ENCODE measurements at places on chromosomes 5 and 9. TPM values are rescaled to one million over a fixed set of nuclear protein-coding genes. Genes with fewer than 3 reads are reported as not detected.
A peak's percentile ranks its signal among the peaks of the same experiment; 100 is the strongest.

DNA sequence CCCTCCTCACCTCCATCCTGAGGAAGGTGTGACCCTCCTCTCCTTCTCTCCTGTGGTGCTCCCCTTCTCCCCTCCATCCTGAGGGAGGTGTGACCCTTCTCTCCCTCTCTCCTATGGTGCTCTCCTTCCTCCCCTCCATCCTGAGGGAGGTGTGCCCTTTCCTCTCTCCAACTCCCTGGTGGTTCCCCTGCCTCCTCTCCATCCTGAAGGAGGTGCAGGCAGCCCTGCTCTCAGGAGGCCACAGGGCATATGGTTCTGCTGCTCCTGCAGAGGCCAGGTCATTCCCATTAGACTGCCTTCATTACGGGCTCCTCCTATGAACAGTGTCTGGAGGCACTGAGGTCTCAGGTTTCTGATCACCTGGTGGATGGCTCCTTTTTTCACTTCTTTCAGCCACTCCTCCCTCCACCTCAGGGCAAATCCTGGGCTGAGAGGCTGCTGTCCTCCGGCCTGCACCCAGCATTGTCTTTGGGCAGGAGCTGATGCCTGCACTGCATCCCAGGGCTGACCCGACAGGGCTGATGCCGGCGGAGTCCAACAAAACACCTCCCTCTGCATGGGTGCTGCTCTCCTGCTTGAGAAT lies 197.1 kb downstream of the MED10 start:
- DNase-seq, result no peak
- H3K4me1 ChIP-seq, result no peaks in the 10 kb centered on the region
- H3K4me3 ChIP-seq, result no peak overlapping the region

DND1 gene
- total RNA-seq, result 3.5 TPM

ADGRV1 gene
- total RNA-seq, result 12.4 TPM

- H3K27ac ChIP-seq, result peak overlapping the region; percentile 46
- H3K27me3 ChIP-seq, result no peaks in the 10 kb centered on the region
- peaks cover 60% of the 10 kb centered on the region for H3K36me3 ChIP-seq
- H3K4me1 ChIP-seq, result peaks cover 64% of the 10 kb centered on the region
Observed at GRCh38 chr9:113583511-113584427, 120.2 kb downstream of the RGS3 start.

NUTM2G gene
- total RNA-seq, result not detected

- H3K27me3 ChIP-seq, result peaks cover 3% of the 10 kb centered on the region
- H3K4me1 ChIP-seq, result peaks cover 3% of the 10 kb centered on the region
- DNase-seq, result no peak
- H3K4me3 ChIP-seq, result no peak overlapping the region
Observed at GRCh38 chr5:71752441-71753190, 33.5 kb downstream of the CARTPT start.

DNA sequence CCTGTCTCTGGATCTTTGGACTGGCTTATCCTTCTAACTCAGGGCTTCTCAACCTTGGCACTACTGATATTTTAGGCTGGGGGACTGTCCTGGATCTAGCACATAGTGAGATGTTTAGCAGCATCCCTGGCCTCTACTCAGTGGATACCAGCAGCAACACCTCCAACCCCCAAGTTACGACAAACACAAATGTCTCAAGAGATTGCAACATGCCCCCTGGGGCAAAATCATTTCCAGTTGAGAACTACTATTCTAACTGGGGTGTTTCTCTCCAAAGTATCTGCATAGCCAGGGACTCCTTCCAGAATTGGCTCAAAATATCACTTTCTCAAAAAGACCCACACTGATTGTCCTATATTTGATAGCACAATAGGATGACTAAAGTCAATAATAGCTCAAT lies 7.2 kb upstream of the TLR4 start:
- no peaks in the 10 kb centered on the region for H3K4me1 ChIP-seq
- DNase-seq, result no peak
- no peak overlapping the region for H3K4me3 ChIP-seq
- no peaks in the 10 kb centered on the region for H3K27me3 ChIP-seq
- H3K36me3 ChIP-seq, result no peaks in the 10 kb centered on the region

GRCh38 chr5:74660873-74661272 lies 20.3 kb upstream of the ENC1 start:
- H3K27me3 ChIP-seq, result peaks cover 36% of the 10 kb centered on the region
- no peak overlapping the region for H3K27ac ChIP-seq
- no peaks in the 10 kb centered on the region for H3K36me3 ChIP-seq
- H3K4me1 ChIP-seq, result no peaks in the 10 kb centered on the region
- no peak overlapping the region for H3K4me3 ChIP-seq

GRCh38 chr5:87850843-87851242 lies 417.8 kb downstream of the TMEM161B start:
- H3K36me3 ChIP-seq, result no peaks in the 10 kb centered on the region
- no peak for DNase-seq
- H3K27me3 ChIP-seq, result no peaks in the 10 kb centered on the region
- no peaks in the 10 kb centered on the region for H3K4me1 ChIP-seq
- no peak overlapping the region for H3K4me3 ChIP-seq

GRCh38 chr5:159211729-159212174 lies 2.4 kb upstream of the RNF145 start:
- H3K4me3 ChIP-seq, result no peak overlapping the region
- H3K27me3 ChIP-seq, result peaks cover 7% of the 10 kb centered on the region
- peaks cover 17% of the 10 kb centered on the region for H3K36me3 ChIP-seq
- peaks cover 38% of the 10 kb centered on the region for H3K4me1 ChIP-seq
- no peak overlapping the region for H3K27ac ChIP-seq

DNA sequence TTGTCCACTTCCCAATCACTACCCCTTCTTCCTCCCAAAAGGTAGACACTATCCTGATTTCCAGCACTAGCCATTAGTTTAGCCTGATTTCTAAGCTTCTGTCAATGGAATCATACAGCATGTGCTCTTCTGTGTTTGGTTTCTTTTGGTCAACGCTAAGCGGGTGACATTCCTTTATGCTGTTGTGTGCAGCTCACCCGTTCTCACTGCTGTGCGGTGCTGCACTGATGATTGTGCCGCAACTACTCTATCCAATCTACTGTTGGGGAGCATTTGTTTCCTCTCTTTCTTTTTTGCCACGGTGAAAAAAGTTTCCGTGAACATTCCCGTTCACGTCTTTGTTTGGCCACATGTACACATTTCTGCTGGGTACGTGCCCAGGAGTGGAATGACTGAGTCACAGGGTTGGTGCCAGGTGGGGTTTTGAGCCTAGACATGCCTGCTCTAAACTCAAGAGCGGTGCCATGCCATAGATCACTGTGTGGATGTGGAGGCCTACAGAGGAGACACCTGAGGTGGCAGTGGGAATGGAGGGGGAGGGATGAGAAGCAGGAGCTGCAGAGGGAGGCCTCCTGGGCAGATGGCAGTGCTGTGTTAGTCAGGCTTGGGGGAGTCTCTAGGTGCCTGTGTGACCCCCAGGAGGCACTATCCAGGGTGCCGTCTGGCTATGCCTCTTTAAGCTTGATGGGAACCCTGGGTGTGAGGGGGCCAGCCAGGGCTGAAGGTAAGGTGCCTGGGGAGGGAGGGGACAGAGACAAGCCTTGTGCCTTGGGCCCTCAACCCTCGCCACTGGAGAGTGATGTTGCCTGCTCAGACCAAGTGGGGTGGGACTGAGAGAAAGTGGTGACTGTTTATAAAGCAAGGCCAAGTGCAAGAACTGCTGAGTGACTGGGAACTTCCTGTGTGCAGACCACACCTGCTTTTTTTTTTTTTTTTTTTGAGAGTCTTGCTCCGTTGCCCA lies 11.4 kb upstream of the ANKRD33B start:
- no peak for DNase-seq
- H3K27ac ChIP-seq, result no peak overlapping the region
- no peaks in the 10 kb centered on the region for H3K36me3 ChIP-seq
- peaks cover 14% of the 10 kb centered on the region for H3K4me1 ChIP-seq
- H3K27me3 ChIP-seq, result peaks cover 18% of the 10 kb centered on the region
- H3K4me3 ChIP-seq, result no peak overlapping the region

All from activated T-helper 2 cell treated with anti-CD3 and anti-CD28 coated beads, Interferon-gamma antibody, Interleukin-2, Interleukin-4, amounts not matched to agents 10 μg/mL and 5 μg/mL and 100 μg/mL, durations not matched to agents 14 hours and 24 hours and 36 hours (primary cell).